ENCODE measurements at places on chromosomes 6 and 20. TPM values are rescaled to one million over a fixed set of nuclear protein-coding genes. Genes with fewer than 3 reads are reported as not detected.

PLA2G7 gene
- 1.3 TPM for polyA plus RNA-seq

MLN gene
- polyA plus RNA-seq, result not detected

GUCA1A gene
- not detected for polyA plus RNA-seq

SLC24A3 gene
- 5.9 TPM for polyA plus RNA-seq

ASIP gene
- polyA plus RNA-seq, result 0.36 TPM

PLCB4 gene
- polyA plus RNA-seq, result 12.8 TPM

AARS2 gene
- 17.4 TPM for polyA plus RNA-seq

TGM3 gene
- not detected for polyA plus RNA-seq

PROCR gene
- polyA plus RNA-seq, result 35.1 TPM

CHRNA4 gene
- 0.76 TPM for polyA plus RNA-seq

ZC3H12D gene
- polyA plus RNA-seq, result 0.80 TPM

- DNase-seq, result no peak
These were observed 39.9 kb upstream of the SAMD5 start for GRCh38 chr6:147468634-147469033.

GRCh38 chr6:118708744-118709143 is 57.4 kb upstream of the CEP85L start:
- no peak for DNase-seq

GRCh38 chr6:105310947-105311346 is 91.9 kb downstream of the PREP start:
- no peak for DNase-seq

DNA sequence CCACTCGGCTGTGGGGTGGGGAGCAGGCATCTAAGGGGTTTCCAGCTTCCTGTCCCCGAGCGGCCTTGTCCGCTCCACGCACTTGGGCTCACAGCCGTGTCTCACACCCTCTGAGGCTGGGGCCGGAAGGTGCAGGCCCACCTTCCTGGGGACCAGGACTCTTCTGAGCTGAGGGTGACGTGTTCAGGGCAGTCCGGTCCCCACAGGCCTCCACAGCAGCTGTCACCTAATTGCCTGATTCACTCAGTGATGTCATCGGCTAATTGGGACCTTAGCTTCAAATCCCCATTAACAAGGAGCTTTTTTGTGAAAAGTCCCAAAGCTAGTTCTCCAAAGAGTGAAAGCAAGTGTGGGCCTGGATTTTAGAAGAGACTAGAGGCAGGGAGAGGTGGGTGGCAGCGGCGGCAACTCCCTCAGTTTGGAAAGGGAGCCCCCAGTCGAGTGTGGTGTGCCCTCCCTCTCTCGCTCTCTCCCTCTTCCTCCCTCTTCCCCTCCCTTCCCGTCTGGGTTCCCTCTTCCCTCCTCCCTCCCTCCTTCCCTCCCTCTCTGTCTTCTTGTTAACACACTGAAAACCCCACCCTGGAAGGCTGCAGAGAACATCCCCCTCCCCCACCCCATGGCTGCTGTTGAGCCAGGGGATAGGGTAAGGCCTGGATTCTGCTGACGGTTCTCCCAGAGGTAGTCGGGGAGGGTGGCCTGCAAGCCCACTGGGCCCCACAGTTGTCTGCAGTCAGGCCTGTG is 39.0 kb downstream of the MYT1 start:
- DNase-seq, result no peak

DNA sequence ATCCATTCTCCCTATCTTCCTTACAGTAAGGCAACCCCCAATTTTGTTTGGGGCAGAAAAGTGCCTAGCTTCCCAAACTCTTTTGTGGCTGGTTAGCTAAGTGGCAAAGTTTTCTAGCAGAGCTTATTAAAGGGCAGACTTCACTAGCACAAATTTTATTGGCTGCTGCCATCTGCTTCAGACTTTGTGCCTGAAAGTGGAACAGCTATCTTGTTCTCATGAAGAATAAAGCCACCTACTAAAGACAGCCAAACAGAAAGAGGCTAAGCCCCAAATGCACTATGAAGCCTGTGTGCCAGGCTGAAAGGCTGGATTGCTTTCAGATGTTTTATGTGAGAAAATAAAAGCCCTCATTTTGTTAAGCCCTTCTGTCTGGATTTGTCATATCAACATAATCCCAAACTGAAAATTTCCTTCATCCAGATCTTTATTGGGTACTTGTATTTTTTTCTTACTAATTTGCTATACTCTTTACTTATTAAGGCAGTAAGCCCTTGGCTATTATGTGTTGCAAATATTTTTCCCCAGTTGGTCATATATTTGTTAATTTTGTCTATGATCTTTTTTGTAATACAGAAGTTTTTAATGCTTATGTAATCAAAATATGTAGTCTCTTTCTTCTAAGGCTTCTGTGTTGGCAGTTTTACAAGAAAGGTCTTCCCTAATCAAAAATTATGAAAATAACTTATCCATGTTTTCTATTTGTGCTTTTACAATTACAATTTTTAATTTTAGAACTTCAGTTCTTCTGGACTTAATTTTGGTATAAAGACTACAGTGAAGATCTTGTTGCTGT is 191.1 kb downstream of the TASP1 start:
- no peak for DNase-seq

DNA sequence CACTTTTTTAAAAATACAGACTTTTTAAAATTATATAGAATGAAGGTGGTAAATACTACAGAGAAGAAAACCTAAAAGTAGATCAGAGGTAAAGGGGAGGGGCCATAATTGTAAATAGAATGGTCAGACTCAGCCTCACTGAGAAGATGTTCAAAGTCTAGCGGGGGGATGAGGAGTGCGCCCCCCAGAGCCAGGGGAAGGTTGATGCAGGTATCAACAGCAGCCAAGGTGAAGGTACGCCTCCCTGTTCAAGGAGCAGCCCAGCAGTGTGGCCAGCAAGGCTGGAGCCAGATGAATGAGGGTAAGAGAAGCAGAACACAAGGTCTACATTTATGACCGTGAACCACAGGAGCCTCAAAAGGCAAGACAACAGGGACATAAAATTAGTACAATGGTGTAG is 204.1 kb downstream of the PTPRT start:
- DNase-seq, result no peak

- no peak for DNase-seq
These were observed 55.3 kb downstream of the EFCAB8 start for GRCh38 chr20:32914031-32914430.

DNA sequence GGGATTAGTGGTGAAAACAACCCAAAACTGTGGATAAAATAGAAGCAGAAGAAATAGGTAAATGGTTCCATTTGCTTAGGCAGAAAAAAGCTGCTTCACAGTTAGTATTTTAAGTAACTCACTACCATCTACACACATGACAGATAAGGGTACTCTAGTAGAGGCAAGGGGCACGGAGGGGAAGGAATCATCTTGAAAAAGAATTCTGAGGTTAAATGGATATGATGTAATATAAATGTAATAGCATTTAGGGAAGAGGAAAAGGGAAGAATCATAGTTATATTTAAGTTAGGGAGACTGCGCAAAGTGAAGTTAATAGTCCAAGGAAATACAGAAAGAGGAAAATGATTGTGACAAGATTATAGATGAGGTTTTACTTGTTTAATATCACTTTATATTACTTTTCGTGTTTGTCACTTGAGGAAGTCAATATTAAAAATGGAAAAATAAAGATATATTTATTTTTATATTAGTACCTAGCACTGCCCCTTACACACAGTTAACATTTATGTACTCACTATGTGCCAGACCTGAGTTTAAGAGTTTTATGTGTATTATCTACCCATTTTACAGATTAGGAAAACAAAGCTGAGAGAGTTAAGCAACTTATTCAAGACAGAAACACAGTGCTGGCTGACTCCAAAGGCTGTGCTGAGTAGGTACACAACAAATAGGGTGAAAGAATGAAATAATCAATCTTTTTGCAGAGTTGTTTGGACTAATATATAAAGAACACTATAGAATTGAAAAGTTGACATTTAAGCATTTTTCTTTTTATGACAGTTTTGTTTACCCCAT is 128.1 kb downstream of the REV3L start:
- no peak for DNase-seq

DNA sequence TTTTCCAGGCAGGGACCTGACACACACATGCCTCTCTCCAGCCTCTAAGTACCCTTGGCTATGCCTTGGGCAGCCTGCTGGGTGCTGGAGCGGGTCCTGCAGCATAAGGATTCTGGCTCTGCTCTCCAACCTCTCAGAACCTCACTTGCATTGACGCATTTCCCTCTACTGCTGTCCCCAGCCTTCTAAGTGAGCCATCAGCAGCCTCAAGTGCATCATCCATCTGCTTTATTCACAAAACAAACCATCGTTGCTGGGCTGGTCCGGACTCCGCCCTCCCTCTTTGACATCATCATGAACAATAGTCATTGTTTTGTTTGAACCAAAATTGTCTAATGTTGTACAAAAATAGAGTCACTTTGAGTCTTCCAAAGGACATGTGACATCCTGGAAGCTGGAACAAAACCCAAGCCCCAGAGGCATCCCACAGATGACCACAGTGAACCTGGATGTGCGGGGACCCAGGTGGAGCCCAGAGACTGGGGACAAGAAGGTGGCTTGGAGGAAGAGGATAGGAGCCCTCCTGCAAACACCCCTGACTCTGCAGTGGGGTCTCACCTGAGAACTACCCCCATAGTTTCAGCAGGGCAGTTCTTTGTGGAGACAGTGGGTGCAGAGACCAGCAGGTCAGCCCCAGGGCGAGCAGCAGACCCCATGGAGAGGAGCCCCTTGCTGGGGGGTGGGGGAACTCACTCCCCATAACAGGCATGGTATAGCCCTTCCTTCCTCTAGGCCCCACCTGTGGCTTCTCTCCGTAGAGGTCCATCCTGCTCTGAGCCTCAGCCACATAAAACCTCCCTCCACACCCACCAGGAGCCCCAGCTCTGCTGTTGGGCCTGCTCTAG is 230.1 kb downstream of the SYNDIG1 start:
- DNase-seq, result no peak

DNA sequence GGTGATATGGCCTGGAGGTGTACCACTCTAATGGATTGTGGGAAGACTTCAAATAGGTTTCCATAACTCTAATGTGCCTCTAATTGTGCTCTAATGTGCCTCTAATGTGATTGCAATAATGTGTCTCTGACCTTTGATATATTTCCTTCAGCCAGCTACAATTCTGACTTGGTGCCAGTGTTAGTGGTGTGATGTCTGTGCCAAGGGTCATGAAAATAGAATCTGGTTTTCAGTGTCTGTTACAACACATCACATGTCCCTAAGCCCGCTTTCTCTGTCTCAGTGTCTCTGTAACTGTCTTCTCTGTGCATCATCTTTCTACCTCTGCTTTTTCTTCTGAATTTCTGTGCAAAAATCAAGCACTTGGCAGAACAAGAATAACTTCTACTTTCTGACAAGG is 77.2 kb upstream of the ECI2 start:
- no peak for DNase-seq

DNA sequence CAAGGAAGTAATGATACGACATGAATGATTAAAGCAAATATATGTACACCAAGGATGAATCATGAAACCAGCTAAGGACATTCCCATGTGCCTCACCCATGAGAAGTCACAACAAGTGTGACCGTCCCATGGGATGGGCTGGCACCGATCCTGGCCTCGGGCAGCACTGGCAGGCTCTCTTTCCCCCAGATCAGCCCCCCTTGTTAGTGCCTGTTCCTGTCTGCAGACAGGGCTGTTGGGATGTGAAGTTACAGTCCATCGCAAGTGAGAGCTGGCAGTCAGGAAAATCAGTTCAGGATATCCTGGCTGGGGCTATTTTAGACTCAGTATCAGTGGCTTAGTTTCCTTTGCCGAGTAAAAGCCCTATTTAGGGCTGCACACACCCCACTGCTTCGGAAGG is 129.2 kb upstream of the SNX9 start:
- DNase-seq, result no peak

GRCh38 chr20:9966966-9967365 is 67.8 kb upstream of the ANKEF1 start:
- DNase-seq, result no peak

GRCh38 chr6:148524471-148524882 is 181.8 kb downstream of the SASH1 start:
- no peak for DNase-seq

GRCh38 chr6:31179896-31180295 is 9.4 kb upstream of the POU5F1 start:
- DNase-seq, result no peak

DNA sequence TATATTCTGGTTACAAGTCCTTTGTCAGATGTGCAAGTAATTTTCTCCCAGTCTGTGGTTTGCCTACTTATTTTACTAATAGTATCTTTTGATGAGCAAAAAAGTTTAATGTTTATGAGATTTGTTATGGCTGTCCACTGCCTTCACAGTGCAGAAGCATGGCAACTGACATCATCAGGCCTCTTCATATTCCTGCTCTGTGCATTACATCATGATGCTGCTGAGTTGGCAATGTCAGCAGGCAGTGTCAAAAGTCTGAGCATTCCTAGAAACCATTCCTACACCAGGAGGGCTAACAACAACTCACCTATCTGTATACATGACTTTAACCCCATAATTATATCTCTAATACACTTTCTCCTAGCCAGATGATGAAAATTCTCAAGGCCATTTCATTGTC is 10.8 kb upstream of the OR2B2 start:
- no peak for DNase-seq

GRCh38 chr6:18141805-18142590 is 12.9 kb downstream of the TPMT start:
- no peak for DNase-seq

- DNase-seq, result no peak
These were observed 186.1 kb downstream of the JARID2 start for GRCh38 chr6:15431762-15432483.

- no peak for DNase-seq
These were observed 29.0 kb downstream of the AFG1L start for GRCh38 chr6:108323710-108324466.

GRCh38 chr6:38136547-38136946 is 317.0 kb downstream of the ZFAND3 start:
- DNase-seq, result no peak

GRCh38 chr6:6885521-6886170 is 222.1 kb upstream of the RREB1 start:
- no peak for DNase-seq

DNA sequence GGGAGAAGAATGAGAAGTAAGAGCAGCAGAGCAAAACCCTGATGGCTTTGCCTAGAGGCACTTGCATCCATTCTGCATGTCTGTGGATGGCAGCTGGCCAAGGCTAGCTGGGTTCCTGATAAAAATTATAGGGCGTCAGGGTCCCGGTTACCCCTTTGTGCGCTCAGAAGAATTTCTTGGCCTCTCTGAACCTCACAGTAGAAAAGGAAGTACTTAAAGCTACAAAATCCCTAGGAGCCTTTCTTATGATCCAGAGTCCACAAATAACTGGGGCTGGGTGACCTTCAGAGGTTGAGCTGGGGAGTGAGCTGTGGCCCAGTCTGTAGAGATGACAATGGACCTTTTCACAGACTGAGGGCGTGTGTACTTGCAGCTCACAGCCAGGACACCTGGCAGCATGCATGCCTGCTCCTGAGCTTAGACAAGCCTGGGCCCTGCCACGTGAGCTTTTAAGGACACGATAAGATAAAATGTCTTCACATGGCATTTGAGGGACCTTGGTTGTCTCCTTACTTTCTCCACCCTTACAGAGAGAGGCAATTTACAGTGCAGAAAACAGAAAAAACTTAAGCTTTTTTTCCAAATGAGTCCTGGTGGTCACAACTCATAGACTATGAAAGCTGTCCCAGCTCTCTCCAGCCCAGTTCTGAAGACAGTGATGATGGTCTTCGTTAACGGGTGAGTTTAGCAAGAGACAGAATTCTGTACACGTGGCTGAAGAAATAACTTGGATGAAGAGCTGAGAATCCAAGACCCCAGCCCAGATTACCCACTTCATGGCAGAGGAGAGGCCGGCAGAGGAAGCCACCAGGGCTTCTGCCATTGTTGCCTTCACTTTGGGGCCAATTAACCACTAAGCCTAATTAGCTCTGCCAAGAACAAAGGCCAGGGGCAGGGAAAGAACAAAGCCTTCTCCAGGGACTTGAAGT is 50.3 kb downstream of the FOXA2 start:
- no peak for DNase-seq

GRCh38 chr20:38321959-38322598 is 18.1 kb downstream of the BPI start:
- peak; percentile 25 for DNase-seq

Data from right lung (tissue), 10 donors.